ENCODE measurements at places on chromosomes 4 and X. TPM values are rescaled to one million over a fixed set of nuclear protein-coding genes. Genes with fewer than 3 reads are reported as not detected.

DNA sequence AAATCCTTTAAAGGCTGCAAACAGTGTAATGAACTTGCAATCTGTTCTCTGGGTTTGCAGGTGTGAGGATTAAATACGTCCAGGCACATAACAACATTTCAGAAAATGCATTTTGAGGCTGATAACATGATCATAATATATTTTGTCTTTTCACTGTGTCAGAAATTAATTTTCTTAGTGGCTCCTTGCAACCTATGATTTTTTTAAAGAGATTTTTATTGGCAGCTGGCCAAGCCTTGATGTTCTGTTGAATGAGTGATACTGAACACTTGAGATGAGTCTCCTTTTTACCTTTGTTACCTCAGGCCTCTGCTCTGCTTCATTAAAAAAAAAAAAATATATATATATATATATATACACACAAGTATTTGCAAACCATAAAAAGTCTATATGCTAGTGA is 68.2 kb upstream of the TENM3 start:
- no peak for DNase-seq

The VBP1 gene
- 59.4 TPM for total RNA-seq

The H2BW2 gene
- total RNA-seq: not detected

GRCh38 chr4:157521906-157522305 is 301.4 kb downstream of the GRIA2 start:
- no peak for DNase-seq

The NDUFA1 gene
- total RNA-seq: 63.3 TPM

DNA sequence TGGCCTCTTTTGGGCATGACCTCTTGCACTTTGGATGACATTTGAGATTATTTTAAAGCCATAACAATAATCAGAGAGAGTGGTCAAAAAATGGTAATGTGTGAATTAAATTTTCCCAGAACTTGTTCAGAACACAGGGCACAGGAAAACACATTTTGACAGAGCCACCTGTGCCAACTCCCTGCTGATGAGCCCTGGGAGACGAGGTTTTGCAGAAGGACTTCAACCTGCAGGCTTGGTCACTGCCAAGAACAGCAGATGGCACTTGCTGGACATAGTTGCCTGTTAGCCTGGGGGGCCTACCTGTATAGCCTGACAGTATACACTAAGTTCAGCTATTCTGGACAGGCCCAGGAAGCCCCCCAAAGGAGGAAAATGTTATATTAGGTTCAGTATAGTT is 277.8 kb upstream of the EMCN start:
- no peak for DNase-seq

The ESX1 gene
- not detected for total RNA-seq

The MAGEB16 gene
- not detected for total RNA-seq

DNA sequence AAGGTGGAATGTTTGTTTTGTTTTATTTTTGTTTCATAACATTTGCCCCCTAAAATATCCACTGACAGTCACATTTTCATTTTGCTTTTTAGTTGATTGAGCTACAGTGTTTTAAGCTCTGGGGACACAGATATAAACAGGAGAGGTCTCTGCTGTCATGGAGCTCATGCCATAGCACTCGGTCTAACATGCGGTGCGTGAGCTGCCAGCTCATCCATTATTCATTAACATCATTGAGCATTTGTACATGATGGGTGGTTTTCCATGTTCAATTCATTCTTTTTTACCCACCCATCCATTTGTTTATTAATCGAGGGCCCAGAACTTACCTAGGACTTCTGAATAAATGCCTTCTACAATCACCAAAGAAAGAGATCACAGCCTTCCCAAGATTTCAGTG is 150.1 kb upstream of the SFRP2 start:
- DNase-seq: no peak

The TMEM150C gene
- total RNA-seq: 1.9 TPM

DNA sequence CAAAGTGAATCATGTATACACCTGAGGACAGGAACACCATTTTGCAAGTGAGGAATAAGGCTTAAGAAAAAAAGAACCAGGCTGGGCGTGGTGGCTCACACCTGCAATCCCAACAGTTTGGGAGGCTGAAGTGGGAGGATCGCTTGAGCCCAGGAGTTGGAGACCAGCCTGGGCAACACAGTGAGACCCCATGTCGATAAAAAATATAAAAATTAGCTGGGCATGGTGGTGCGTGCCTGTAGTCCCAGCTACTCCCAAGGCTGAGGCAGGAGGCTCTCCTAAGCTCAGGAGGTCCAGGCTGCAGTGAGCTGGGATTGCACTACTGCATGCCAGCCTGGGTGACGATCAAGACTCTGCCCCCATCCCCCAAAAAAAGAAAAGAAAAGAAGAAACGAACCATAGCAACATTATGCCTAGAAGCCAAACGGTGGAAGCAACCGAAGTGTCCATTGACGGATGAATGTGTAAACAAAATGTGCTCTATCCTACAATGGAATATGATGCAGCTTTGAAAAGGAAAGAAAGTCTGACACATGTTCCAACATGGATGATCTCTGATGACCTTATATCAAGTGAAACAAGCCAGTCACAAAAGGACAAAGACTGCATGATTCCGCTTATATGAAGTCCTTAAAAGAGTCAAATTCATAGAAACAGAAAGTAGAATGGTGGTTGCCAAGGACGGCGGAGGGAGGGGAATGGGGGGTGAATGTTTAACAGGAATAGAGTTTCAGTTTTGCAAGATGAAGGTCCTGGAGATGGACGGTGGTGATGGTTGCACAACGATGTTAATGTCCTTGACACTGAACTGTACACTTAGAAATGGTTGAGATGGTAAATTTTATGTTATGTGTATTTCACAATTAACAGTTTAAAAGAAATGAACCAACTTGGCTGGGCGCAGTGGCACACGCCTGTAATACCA is 8.6 kb upstream of the KIAA0232 start:
- no peak for DNase-seq

The RHOXF2 gene
- not detected for total RNA-seq

GRCh38 chr4:138317175-138317748 is 75.1 kb upstream of the SLC7A11 start:
- no peak for DNase-seq

DNA sequence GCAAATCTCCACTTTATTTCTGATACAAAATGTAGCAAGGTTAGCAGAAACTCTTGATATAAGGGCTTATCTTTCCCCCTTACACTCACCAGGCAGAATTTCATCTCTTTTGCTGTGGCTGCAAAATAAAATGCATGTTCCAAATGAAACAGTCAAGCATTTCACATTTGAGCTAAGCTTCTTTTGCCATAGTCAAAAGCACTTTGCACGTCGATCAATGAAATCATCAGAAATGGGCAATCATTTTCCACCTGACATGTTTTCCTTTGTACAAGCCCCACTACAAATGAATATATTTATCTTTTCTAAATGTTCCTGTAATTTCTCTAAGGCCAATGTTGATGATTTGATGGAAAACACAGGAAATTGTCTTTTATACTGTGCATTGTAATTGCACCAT is 178.4 kb downstream of the ANKRD50 start:
- DNase-seq: no peak

DNA sequence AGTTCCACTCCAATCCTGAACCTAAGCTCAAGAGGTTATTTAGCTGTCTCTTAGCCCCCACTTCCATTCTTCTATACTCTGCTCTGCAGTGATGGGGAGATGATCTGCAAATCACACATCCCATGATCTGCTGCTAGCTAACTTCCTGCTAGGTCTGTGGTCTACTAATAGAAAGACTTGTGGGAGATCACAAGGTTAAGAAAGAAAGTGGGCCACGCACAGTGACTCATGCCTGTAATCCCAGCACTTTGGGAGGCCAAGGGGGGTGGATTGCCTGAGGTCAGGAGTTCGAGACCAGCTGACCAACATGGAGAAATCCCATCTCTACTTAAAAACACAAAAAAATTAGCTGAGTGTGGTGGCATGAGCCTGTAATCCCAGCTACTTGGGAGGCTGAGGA is 471.1 kb upstream of the NWD2 start:
- DNase-seq: no peak

DNA sequence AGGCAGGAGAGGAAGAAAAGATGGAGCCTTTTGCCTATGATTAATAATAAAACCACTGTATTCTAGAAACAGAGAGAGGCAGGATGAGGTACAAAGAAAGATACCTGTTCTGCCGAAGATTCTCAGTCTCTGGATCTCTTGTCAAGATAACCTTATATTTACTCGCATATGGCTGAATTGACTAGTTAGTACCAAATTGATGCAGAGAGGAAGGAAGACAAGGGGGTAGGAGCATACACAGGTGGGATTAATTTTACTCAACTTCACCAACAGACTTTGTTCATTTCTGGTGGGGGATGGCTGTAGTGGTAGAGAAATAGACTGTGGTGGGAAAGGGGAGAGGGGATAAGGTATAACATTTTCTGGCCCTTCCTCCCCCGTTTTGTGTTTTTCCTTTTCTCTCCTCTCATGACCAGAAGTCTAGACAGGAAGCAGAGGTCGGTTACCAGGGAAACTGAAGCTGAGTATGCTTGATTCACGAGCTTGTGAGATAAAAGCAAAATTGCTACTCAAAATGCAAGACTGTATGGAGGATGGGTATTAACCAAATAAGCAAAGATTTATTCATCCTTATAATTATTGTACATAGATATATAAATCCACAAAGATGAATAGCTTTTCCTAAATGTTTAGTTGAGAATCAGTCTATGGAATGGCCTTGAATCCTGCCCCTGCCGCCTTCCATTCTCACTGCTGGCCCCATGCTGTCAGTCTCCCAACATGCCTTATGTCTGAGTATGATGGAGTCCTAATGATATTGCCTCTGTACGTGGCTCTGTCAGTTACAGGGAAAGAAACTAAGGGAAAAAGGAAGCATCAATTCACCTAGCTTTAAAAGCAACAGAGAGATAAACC is 17.8 kb upstream of the PAGE2B start:
- peak; percentile 56 for DNase-seq

GRCh38 chr4:156672492-156673305 is 298.9 kb downstream of the PDGFC start:
- DNase-seq: peak; percentile 46

- DNase-seq: no peak
These were observed 28.1 kb downstream of the SYNPO2 start for GRCh38 chr4:118916691-118917289.

- DNase-seq: no peak
These were observed 32.5 kb upstream of the MTMR8 start for GRCh38 chrX:64427787-64428186.

- peak; percentile 10 for DNase-seq
These were observed 232.6 kb upstream of the BOD1L1 start for GRCh38 chr4:13860126-13860525.

DNA sequence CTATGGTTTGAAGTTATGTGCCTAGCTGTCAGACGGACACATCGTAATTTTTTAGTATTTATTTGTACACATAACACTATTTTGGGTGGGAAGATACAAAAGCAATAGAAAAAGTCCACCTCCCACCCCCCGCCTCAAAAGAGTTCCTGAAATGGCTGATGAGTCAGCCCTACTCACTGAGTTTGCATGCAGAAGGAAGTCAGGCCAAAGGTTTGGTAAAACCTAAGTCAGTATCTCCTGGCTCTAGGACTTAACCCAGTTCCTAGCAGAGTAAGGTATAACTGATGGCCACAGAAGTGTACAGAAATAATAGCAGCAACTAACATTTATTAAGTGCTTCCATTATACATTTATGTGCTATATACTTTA is 2.9 kb upstream of the KLHL2 start:
- peak; percentile 44 for DNase-seq

The DRD5 gene
- not detected for total RNA-seq

The SSX4B gene
- total RNA-seq: not detected

The RBPJ gene
- total RNA-seq: 264 TPM

The HTRA3 gene
- total RNA-seq: 9.6 TPM

GRCh38 chr4:86452422-86452891 is 92.6 kb upstream of the MAPK10 start:
- peak; percentile 77 for DNase-seq

DNA sequence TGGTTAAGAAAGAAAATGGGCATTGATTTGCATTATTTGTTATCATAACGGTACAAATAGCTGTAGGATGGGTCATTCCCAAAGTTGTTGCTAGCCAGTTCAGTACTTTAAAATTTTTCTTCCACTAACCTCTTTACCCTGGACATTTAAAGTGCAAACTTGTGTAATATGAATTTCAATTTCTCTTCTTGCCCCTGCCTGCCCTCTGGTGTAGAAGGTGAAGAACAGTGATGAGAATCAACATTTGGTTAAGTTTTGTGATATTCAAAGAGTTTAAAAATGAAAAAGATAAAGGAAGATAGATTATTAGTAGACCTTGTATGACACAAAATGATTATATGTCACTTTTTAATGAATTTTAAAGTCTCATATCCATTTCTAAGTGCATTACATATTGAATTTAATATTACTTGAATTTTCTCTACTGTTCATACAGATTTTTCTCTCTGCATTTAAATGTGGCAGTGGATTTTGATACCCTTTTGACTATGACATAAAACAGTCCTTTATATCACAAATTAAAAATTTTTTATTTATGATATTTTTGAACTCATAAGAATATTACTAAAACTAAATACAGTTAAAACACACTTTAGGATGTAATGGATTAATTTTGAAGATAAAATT is 337.7 kb downstream of the BMPR1B start:
- DNase-seq: peak; percentile 72

DNA sequence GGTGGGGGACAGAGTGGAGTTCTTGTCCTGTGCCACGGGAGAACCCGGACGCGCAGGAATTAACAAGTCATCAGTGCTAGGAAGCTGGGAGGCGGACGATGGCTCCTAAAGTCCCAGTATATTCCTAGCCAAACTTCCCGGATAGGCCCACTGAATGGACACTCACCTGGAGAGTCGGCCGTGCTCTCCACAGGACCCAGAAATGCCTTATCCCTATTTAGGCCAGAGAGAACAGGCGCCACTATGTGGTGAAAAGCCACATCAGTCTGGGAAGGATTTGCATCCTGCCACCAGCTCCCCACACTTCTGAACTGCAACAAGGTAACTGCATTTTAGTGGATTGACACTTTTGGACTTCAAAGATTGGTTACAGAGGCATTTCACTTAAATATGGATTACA is 1.1 kb downstream of the CFAP299 start:
- DNase-seq: peak; percentile 62

- DNase-seq: peak; percentile 68
These were observed 65.3 kb downstream of the EGF start for GRCh38 chr4:109977854-109978501.

- DNase-seq: no peak
These were observed 6.2 kb upstream of the HPSE start for GRCh38 chr4:83340692-83341343.

DNA sequence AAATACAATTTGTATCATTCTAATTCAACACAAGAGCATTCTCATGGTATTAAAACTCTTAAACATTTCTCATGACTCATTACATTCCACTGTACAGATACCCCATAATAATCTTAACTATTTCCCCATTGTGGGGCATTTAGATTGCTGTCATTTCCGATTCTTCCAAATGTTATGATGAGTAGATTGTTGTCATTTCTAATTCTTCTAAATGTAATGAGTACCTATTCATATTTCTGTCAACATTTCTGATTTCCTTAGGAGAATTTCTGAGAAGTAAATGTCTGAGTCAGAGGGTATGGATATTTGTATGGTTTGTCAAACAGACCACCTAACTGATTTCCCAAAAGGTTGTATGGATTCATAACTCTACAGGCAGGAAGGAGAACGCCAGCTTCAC is 8.3 kb downstream of the S100G start:
- DNase-seq: peak; percentile 32

The IL9R gene
- total RNA-seq: not detected
